NCI-H510A treated with DMSO at 0.1 percent for 48 hours (cell line): ENCODE measurements at places on chromosomes 5 and 9.

DNA sequence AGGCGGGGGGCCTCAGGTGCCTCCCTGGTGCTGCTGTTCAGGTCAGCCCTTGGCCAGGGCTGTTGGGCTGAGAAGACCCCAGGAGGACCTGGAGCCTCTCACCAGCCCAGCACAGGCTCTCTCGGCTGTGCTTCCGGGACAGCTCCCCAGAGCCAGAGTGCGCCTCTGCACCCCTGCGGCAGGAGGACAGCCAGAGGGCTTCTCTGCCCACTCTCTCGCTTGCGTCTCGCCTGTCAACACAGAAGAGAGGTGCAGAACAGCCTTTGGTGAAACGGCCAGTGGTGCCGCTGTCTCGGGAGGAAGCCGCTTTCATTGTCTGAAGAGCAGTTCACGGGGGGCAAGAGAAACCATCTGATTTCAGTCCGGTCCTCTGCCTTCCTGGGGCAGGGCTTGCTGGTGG is 3.8 kb upstream of the NACC2 start:
- no peak for DNase-seq

GRCh38 chr5:5649641-5650040 is 227.2 kb downstream of the ICE1 start:
- DNase-seq: no peak

GRCh38 chr5:148949841-148950470 is 112.9 kb downstream of the SH3TC2 start:
- DNase-seq: no peak

- no peak for DNase-seq
Observed at GRCh38 chr9:81999806-82000205, 11.2 kb downstream of the SPATA31D1 start.

DNA sequence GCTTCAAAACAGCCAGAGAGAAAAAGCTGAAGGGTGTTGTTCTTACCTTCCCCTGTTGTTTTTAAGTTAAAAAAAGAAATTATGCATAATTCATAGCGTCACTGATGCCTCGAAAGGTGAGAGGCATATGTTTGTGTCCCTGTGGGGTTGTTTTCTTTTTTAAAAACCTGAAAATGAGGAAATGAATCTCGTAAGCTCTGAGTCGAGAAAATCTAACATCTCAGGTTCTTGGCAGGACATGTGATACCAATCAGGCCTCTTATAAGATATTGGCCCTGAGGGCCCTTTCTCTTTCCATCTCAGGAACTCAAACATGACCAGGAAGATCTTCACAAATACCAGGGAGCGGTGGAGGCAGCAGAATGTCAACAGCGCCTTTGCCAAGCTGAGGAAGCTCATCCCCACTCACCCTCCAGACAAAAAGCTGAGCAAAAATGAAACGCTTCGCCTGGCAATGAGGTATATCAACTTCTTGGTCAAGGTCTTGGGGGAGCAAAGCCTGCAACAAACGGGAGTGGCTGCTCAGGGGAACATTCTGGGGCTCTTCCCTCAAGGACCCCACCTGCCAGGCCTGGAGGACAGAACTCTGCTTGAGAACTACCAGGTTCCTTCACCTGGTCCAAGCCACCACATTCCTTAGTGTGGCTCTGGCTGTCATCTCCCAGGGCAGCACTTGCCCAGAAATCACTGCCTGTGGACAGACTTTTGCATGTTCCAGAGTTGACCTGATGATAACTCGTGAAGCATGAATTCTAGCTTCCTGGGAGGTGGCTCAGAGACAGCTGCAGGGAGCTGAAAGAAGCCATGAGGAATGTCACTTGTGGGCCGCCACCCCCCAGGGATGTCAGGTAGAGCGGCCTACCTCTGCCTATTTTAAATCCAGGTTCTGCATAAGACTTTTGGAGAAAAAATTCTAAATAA is at the start of gene TAL2:
TSS of gene TAL2 (plus strand) at position 274 of the 921 bp plus-strand sequence. CDS start at position 314, 40 bp downstream.
- no peak for DNase-seq

- DNase-seq: no peak
Observed at GRCh38 chr5:137894586-137894985, 5.3 kb downstream of the PKD2L2 start.

GRCh38 chr5:73369278-73369677 is 79.3 kb downstream of the FOXD1 start:
- no peak for DNase-seq

DNA sequence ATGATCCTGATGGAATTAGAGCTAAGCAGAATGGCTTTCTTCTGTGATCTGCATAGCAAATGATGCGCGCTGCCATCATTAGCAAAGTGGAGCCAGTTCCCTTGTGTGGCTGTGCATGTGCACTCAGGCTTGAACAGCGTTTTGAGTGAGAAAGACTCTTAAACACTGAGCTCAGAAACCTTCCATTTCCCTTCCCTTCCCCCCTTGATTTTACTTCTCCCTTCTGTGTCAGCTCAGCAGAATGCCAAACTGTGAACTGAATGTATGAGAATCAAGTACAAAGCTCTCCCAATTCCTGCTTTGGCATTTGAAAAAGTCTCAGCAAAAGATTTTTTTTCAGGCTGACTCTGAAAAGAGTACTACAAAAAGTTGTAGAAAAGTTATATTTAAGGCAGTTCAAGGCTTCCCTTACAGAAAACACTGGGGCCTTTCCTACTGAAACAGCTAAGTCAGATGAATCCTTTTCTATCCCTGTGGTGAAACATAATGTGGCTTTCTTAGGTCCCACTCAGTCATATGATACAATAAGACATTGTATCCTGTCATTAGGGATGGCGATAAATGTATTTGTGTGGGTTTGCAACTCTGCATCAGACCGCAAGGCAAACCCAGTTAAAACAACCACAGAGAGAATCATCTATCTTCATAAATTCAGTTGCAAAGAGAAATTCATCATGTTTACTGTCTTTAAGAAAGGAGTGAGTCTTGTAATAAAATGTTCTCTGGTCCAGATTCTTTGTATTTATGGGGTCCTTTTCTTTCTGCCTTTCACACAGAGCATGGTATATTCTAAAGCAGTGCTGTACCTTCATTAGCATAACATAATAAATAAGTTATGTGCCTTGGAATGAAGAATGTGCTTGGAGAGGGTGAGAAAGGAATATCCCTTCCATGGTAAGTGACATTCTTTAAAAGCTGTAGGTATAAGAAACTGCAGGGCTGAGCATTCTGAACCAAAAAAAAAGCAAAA is 222.6 kb downstream of the CAAP1 start:
- no peak for DNase-seq

DNA sequence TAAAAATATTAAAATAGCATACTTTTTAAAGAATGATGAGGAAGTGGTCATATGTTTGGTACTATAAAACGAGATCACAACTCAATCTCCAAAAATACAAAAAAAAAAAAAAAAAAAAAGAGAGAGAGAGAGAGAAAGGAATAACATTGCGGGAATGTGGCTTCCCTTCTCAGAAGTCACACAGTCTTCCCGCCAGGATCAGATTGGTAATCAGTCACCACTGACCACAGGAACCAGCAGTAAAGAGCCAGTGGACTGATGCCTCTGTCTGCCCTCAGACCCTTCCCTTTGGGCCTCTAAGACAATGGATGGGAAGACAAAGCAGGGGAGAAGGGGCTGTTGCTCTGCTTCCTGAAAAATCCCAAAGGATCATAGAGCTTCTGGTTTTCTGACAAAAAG is 104.9 kb downstream of the KLHL3 start:
- DNase-seq: no peak

DNA sequence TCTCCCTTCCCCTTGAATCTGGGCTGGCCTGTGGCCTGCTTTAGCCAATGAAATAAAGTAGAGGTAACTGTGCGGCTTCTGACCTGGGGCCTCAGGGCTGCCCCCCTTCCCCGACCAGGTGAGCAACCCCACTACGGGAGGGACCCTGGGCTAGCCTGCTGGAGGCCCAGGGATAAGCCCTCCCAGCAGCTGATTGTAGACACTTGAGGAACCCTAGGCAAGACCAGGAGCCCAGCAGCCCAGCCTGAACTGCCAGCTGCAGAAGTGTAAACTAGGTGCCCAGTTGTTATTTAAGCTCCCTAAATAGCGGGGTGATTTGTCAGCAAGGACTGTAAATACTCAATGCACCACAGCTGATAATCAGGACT is 41.3 kb downstream of the RAPGEF1 start:
- peak; percentile 70 for DNase-seq

GRCh38 chr9:91770229-91770628 is 179.8 kb downstream of the ROR2 start:
- no peak for DNase-seq

DNA sequence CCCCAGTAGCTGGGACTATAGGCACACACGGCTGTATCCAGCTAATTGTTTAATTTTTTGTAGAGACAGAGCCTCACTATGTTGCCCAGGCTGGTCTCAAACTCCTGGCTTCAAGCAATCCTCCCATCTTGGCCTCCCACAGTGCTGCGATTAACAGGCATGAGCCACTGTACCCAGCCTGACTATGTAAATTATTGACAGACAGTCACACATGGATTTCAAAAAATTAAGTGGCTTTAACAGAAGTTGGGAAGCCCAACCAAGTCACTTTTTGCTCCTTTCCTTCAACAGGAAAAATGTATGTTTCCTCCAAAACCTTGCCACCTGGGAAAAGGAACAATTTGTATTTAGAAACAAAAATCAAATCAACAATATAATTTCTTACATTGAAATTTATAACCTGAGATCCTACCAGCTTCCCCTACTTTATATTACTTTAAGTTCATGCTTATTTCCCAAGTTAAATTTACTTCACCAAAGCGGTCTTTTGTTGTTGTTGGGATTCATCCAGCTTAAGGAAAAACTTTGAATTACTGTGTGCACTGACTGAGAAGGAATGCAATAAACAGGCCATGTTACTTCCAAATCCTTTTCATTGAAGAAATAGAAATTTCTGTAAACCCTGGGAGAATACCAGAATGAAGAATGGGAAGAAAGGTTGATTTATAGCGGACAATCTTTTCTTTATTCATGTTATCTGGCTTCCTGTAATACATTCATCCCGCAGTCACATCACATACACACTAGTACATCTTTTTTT is 8.6 kb downstream of the PCA3 start:
- DNase-seq: no peak

DNA sequence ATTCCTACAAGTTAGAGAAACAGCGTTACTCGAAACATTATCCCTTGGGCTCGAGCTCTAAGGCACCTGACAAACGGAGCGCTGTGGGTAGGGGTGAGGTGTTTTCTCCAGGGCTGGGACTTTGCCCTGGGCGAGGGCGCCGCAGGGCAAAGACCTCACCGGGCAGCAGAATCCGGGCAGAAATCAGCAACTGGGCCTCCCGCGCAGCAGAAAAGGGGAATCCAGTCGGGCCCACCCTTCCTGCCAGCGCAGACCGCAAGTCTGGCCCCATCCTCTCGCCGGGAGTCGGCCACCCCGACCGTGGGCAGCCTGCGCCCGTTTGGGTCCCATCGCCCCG is 430 bp upstream of the MSH3 start:
- no peak for DNase-seq

- no peak for DNase-seq
Observed at GRCh38 chr5:109105631-109106267, 304.0 kb downstream of the PJA2 start.

DNA sequence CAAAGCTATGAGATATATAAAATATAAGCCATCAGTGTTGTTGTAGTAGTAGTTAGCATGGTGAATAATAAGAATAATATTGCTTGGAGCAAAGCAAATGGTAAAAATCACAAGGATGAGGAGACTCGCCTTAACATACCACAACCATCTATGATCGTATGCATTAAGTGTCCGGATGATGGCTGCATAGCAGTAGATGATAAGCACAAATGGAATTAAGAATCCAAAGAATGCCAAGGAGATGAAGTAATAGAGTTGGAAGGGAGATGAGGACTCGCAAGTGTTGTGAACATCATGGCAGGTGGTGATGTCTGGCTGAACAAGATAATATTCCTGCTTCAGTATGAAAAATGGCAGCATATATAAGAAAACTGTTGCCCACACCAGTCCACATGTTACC is 5.5 kb downstream of the F2RL2 start:
- DNase-seq: no peak

DNA sequence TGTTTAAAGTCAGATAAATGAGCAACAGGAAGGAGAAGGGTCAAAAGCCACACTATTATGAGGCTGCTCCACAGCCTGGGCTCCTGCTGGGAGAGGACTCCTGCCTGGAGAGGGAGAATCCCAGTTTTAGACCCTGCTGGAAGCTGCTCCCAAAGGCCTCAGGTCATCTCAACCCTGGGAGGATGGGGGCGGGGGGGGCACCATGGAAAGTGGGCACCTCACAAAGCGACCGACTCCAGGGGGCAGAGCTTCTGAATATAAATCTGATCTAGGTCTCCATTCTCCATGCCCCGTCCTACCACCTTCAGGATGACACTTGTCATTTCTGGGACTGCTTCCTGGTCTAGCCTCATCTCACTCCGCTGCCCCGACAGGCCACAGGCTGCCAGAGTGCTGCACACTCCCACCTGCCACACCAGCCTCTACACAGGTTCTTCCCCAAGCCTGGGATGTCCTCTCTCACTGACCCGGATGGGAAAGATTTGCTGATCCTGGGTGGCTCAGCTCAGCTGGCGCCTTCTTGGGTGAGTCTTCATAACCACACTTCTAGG is 183.4 kb downstream of the GAPVD1 start:
- DNase-seq: no peak

DNA sequence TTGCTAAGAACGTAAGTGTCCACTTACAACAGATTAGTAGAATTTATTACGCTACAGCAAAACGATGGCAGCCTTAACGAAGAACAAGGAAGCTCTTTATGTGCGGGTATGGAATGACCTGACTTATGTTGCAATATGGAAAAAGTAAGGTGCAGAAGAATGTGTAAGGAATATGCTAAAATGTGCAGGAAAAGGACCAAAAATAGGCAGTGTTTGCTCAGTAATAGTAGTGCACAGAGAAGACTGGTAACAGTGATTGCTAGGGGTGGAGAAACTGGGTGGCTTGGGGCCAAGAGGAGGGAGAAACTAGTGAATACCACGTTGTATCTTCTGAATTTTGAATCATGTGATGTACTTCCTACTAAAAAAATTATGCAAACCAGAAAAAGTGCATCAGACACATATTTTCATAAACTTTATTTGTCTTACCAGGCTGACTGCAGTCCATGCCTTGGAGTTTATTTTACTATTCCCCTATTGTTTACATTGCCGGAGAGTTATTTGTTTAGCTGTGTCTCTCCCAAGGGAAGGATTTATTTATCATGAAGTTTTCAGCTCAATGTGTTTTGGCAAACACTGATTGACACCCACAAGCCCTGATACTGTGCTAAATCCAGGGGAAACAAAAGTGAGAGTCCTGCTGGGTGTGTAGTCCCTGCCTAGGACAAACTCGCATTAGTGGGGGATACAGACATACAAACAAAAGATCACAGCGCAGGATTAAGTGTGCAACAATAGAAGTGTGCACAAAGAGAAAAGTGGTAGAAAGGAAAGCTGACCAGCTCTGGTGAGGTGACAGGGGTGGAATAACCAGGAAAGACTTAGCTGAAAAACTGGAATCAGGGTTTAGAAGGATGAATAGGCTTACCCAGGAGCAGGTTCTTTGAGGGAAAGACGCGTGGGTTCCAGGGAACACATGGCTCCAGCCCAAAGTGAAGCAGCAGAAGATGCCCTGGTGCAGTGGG is 34.0 kb upstream of the ZNF484 start:
- peak; percentile 29 for DNase-seq
